ENCODE measurements at places on chromosomes 5 and 9.
A peak's percentile ranks its signal among the peaks of the same experiment; 100 is the strongest.

- no peak for DNase-seq
Observed at GRCh38 chr5:61069150-61069549, 93.1 kb downstream of the SMIM15 start.

- DNase-seq: no peak
Observed at GRCh38 chr5:41334221-41334620, 120.9 kb upstream of the C6 start.

DNA sequence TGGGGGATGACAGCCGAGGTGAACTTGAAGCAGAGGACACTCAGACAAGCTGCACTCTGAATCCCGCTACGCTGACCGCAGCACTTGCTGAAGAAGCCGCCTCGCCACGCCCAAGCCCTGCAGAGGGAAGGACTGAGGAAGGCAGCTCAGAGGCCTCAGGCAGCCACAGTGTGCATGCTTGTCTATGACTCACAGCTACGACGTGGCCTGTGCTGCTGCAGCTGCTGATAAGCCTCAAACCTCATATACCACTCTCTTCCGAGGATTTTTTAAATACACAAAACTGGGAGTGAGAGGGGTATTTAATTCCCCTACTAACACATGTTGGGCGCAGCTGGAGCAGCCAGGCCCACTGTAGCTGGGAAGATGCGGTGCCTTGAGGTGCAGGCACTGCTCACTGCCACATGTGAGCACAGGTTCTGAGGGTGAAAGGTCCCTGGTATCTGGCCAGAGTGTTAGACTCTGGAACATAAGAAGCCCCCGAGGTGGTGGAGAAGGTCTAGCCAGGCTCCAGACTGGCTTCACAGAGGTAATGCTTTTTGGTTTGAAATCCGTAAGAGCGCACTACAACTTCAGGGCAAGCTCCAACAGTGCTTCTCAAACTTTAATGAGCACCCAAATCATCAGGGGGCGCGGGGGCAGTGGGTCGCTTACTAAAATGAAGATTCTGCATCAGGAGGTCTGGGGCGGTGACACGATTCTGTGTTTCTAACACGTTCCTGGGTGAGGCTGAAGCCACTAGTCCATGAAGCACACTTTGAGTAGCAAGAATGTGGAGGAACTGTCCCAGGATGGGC is 196.8 kb downstream of the AUH start:
- no peak for DNase-seq

DNA sequence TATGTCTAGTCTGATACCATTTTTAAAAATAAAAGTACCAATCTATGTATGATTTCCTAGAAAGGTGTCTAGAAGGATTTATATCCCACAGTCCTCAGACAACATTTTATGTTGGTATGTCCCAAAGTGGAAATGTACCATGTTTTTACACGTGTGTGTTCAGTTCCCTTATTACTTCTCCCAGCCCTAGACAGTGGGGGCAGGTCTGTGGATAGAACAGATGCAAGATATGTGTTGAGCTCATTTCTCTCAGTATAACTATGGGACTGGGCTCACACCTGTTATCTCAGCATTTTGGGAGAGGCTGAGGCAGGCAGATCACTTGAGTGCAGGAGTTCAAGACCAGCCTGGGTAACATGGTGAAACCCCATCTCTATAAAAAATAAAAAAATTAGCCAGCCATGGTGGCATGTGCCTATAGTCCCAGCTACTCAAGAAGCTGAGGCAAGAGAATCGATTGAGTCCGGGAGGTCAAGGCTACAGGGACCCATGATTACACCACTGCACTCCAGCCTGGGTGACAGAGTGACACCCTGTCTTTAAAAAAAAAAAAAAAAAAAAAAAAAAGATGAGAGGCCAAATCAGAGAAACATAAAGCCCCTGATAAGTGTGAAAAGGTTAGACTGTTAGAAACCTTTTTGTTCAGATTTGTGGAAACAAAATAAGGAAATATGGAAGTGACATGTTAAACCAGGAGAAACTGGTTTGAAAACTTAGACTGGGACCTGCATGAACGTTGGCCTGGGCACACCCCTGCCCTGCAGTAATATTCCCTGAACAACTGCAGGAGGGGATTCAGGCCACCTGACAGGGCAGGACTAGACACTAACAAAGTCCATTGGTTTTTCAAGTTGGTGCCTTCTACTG is 7.4 kb upstream of the SLC2A8 start:
- no peak for DNase-seq

- no peak for DNase-seq
Observed at GRCh38 chr5:171907725-171908343, 98.6 kb downstream of the FBXW11 start.

DNA sequence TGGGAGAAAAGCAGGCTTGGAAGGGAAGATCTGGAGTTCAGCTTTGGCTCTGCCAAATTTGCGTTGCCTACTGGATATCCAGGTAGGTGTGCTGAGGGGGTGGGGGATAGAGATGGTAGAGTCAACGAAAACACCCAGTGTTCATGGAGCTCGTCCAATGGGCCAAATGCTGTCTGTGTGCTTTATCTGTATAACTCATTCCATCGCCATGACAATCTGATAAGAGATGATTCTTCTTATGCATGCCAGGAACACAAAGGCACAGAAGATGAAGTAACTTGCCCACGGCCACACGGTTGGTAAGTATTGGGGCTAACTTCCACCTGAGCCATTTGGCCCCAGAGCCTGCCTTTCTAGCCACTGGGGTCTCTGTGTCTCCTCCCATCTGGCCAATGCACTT is 53.2 kb downstream of the BOD1 start:
- DNase-seq: no peak

DNA sequence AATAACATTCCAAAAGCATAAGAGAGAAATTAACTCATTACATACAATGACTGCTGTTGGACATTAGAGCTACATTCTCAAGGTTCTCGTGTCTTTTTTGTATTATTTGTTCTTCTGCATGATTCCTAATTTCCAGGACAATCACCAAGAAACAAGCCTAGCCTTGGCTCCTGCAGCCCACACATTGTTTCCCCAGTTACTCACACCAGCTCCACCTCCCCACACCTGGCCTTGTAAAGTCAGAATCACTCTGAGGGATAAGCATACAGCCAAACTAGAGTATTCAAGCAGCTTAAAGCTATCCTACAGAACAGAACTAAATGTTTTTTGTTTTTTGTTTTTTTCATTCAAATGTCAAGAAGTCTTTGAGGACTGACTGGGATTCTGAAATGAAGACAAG is 189.2 kb downstream of the HINT1 start:
- DNase-seq: no peak

GRCh38 chr5:5421149-5421960 is 1.1 kb upstream of the ICE1 start:
- no peak for DNase-seq

DNA sequence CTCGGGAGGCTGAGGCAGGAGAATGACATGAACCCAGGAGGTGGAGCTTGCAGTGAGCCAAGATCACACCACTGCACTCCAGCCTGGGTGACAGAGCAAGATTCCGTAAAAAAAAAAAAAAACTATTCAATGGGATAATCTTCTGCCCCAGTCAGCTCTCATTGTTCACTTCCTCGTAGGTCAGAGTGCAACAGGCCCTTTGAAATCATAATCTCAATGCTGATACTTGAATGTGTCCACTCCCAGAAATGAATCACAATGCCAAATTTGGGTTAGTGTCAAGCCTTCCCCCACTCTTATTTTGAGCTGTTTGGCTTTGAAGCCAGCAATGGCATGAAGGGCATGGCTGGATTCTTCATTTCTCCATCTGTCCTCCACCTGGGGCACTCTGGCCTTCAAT is 610.3 kb upstream of the KLF4 start:
- DNase-seq: no peak

GRCh38 chr9:111231801-111232580 is 98.0 kb downstream of the OR2K2 start:
- no peak for DNase-seq

- DNase-seq: no peak
Observed at GRCh38 chr5:109111680-109112079, 298.1 kb downstream of the PJA2 start.

DNA sequence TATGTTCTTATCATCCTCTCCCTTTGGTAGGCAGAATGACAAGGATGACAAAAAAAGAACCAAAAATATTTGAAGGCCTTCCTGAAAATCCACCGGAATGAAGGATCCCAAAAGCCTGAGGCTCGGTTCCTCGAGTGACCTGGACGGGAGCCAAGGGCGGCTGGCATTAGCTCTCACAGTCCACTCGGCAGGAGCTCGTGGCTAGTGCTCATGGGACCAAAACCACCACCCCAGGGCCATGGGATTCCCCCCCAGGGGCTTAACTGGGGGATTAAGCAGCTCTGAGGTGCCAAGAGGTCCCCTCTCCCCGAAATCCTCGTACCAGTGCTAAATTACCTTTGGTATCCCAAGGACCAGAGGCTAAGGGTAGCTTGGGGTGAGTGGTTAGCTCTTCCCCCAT is 586 bp upstream of the PDZD2 start:
- no peak for DNase-seq

DNA sequence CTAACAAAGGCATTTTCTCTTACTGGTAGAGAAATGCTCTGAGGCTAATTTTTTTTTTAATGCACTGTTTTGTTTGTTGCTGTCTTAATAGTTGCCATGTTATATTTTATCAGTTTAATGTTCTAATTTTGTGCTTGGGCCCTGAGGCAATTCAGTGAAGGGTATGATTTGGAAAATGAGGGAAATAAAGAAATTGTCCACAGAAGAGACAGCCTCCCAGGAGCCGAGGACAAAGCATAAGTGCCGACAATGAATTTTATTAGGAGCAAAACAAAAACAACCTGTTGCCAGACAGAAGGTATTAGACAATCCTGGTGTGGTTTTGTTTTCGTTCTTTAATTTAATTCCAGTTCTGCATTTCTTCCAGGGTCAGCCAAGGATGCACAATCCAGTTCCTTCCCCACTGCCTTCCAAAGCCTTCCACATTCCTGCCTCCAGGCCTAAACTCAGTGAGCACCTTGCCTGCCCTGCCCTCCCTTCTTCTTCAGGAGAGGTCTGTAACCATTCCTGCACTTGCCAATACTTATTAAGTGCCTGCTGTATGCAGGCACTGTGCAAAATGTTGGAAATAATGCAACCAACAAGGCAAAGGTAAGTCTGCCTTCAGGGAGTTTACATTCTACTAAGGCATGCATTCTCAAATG is 4.3 kb upstream of the TCOF1 start:
- no peak for DNase-seq

DNA sequence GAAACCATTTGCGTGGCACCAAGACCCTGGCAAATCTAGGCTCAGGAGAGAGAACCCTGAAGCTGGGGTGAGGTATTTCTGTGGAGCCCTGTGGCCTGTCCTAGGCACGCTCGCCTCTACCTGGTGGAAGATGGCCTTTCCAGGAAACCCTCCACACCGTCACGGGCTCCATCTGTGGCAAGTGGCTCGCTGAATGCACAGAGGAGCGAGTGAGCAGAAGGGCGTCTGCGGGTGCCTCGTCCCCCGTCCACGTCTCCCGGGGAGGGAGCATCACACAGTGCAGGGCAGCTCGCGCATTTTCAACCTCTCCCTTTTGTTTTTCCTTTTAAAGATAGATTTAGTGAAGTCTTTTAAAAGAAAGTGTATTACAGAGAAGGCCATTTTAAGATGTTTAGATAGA is 25.3 kb upstream of the RASGEF1C start:
- DNase-seq: no peak

GRCh38 chr5:174189654-174190541 is 144.4 kb downstream of the NSG2 start:
- no peak for DNase-seq

DNA sequence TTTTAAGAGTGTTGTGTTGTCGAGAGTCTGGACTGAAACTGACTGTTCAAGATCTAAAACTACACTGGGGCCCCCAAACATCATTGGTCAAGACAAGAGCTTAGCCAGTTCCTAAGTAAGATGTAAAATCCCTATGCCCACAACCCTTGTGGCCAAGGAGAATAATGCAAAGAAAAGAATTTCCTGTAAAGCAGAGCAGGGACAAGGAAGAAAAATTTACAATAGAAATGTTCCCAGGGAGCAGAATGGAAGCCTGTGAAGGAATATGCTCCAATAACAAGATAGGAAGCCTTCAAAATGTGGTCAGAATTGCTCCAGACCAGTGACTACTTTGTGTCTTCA is 20.4 kb downstream of the PPP1R2B start:
- DNase-seq: no peak

DNA sequence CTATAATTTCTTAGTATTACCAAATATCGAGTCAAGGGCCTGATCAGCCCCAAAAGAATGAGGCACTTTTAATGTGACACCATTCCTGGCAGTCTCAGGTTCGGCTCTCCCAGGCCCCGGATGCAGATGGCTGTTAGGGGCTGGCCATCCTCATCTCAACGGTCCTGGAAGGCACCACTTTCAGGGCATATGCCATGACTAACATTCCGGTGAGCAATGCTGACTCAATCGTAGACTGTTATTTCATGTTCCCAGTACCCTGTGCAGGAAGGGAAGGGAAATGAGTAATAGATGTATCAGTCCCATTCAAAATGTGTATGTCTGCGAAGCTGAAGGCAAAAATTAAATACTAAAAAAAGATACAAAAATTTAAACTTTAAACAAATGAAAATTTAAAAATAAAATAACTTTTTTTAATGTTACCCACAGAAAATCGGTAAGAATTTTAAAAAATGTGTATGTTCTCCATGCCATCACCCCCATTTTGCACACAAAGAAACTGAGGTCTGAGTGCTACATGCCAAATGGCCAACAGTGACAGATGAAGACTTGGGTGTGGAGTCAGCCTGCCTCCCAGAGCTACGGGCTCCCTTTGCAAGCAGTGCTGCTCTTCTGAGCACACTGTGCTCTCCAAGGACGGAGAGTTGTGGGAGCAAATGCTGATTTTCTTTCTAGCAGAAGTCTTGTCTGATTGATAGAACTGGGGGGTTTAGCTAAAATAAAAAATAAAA is 79.0 kb downstream of the GLDC start:
- no peak for DNase-seq

GRCh38 chr5:80255431-80255810 is 427 bp downstream of the SERINC5 start:
- no peak for DNase-seq

- peak; percentile 46 for DNase-seq
Observed at GRCh38 chr5:142684508-142685041, 1.3 kb downstream of the FGF1 start.

DNA sequence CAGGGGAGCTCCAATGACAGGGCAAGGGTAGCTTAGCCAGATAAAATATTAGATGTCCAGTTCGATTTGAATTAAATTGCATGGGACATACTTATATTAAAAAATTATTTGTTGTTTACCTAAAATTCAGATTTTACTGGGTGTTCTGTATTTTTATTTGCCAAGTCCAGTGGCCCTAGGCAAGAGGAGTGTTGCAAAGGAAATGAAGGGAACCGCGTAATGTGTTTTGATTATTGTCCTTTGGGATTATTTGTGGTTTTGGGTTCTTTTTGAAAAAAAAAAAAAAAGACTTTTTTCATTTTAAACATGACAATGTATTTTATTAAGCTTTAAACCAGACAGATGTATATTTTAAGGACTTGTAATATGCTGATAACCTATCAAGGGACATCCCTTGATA is 179.3 kb downstream of the C9orf152 start:
- no peak for DNase-seq
